ENCODE measurements at places on chromosomes 6 and 20.
A peak's percentile ranks its signal among the peaks of the same experiment; 100 is the strongest.

GRCh38 chr20:24821391-24821790, 127.7 kb upstream of the CST7 start:
- DNase-seq, result no peak

DNA sequence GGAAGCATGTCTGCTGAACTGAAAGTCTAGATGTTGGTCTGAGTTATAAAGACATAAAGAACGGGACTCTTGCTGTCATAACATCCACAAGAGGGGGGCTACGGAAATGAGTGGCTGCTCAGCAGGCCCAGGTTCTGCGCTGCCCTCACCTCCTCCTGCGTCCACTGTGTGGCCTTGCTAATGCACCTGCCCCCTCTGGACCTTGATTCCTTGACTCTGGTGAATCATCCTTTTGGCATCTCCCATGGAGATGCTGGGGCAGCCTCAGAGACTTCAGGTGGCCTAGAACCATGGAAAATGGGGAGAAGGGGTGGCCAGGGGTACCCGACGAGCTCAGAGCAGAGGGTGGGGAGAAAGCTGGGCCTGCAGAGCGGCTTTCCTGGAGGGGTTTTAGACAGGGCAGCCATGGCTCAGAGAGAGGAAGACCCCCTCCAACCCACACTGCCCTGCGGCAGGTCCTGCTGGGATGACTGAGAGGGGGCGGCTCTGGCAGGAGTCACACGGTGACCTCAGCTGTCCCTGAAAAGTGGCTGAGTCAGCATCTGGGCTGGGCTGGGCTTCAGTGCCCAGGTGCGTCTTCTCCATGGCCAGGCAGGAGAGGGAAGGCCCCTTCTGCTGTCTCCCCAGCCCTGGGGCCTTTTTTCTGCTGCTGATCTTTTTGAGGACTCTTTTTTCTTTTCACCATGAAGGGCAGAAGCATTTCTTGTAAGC, 46.9 kb downstream of the DLGAP4 start:
- no peak for DNase-seq

- no peak for DNase-seq
Observed at GRCh38 chr6:63940056-63940455, 304.5 kb downstream of the PHF3 start.

DNA sequence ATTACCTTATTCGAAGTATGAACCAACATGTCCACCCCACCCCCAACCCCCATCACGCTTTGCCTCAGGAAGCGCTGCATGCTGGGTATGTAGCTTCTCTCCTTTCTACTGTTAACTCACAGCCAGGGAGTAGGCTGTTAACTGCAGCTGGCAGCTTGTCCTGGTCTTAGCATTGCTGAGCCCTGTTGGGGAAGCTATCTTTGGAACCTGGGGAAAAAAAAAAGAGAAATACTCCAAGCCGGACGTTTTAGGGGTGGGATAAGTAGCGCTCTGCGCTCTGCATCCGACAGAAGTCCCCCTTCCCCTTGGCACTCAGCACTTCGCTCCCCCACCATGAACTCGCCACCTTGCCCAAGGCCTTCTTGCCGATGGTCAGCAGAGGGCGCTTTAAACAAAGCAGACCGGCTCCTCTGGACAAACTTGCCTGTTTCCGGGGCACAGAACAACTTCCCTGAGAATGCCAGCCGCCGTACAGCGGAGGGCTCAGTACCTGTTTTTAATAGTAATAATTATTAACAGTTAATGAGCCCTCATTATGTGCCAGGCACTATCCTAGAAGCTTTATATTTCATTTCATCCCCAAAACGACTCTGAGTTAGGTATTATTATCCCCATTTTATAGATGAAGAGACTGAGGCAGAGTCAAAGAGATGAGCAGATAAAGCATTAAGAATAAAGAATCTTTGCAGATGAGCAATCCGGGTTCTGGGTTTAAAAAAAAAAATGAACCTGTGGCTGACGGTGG, 35.2 kb upstream of the MDFI start:
- peak; percentile 89 for DNase-seq

DNA sequence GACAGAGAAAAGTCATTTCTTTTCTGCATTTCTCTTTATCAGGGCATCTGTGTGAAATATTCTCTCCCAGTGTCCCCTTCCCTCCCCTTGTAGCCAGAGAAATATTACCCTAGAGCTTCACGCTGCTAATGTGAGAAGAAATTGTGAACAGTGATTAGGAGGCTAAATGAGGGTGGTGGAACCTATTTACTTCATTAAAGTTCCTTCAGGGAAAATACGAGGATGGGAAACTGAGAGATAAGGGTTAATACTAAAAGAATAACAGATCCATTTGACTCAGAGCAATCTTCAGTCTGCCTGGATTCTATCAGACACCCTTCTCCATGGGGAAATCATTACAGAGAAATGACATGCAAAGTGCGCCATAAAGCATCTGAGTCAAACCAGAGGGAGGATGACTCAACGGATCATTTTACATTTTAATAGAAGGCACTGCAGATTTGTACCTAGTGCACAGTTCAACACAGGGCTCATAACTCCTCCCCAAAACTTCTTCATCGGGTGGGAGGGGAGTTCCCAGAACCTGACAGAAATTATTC, 131.3 kb downstream of the GJA10 start:
- DNase-seq, result no peak
